Adipose tissue (tissue), 3 donors: ENCODE measurements at places on chromosomes 5 and 9. TPM values are rescaled to one million over a fixed set of nuclear protein-coding genes. Genes with fewer than 3 reads are reported as not detected.

The FUT7 gene
- 0.10 TPM for polyA plus RNA-seq

The FLT4 gene
- polyA plus RNA-seq: 2.9 TPM

The GARIN3 gene
- not detected for polyA plus RNA-seq

The SH3RF2 gene
- polyA plus RNA-seq: 2.4 TPM

The TMEM215 gene
- polyA plus RNA-seq: not detected

The LRSAM1 gene
- polyA plus RNA-seq: 5.8 TPM
